Upper lobe of left lung (tissue), 6 donors: ENCODE measurements at places on chromosomes 6 and 20. TPM values are rescaled to one million over a fixed set of nuclear protein-coding genes. Genes with fewer than 3 reads are reported as not detected.
A peak's percentile ranks its signal among the peaks of the same experiment; 100 is the strongest.

The MROH8 gene
- total RNA-seq: 4.2 TPM

The EPPIN gene
- not detected for total RNA-seq

The ELOVL2 gene
- total RNA-seq: 0.31 TPM

The GSTA2 gene
- total RNA-seq: not detected

The CYP24A1 gene
- total RNA-seq: 31.0 TPM

The CCR6 gene
- total RNA-seq: 0.34 TPM

The BPIFB1 gene
- 171 TPM for total RNA-seq

- no peak overlapping the region for H3K4me3 ChIP-seq
- H3K36me3 ChIP-seq: no peaks in the 10 kb centered on the region
These were observed 145.1 kb upstream of the NRSN1 start for GRCh38 chr6:23980965-23981364.

DNA sequence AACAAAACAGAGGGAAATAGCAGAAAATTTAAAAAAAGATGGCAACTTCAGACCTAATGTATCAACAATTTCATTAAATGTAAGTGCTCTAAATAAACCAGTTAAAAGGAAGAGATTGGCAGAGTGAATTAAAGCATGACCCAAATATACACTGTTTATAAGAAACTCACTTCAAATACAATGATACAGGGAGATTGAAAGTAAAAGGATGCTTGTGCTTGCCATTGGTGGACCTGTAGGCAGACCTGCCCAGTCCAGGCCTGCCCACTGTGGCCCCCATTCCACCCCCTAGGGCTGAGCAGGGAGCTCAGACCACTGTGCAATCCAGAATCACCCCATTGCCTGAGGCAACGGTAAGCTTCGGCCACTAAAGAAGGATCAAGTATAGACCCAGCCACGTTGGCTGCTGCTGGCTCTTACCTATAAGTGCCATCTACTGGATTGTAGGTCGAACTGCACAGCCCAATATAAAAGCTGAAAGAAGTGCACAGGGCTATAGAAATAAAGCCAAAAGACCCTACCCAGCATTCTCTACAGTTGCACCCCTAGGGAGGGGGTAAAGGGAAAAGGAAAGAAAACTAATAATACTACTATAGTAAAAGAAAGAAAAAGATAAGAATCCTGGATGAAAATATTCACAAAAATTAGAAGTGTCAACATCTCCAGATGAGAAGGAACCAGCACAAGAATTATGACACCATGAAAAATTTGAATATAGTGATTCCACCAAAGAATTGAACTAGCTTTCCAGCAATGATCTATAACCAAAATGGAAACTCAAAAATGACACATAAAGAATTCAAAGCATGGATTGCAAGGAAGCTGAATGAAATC is 36.1 kb downstream of the PSMB1 start:
- H3K27ac ChIP-seq: no peak overlapping the region
- peak; percentile 36 for DNase-seq
- no peaks in the 10 kb centered on the region for H3K36me3 ChIP-seq
- H3K27me3 ChIP-seq: no peaks in the 10 kb centered on the region
- H3K4me3 ChIP-seq: no peak overlapping the region
- no peaks in the 10 kb centered on the region for H3K4me1 ChIP-seq

GRCh38 chr6:137878486-137879285 is 11.6 kb downstream of the TNFAIP3 start:
- peaks cover 19% of the 10 kb centered on the region for H3K4me1 ChIP-seq
- peak overlapping the region; percentile 74 for H3K27ac ChIP-seq
- peaks cover 93% of the 10 kb centered on the region for H3K36me3 ChIP-seq
- DNase-seq: peak; percentile 55
- H3K4me3 ChIP-seq: no peak overlapping the region
- H3K27me3 ChIP-seq: no peaks in the 10 kb centered on the region

- H3K27me3 ChIP-seq: no peaks in the 10 kb centered on the region
- no peak for DNase-seq
These were observed 6.2 kb upstream of the CITED2 start for GRCh38 chr6:139380611-139381010.

DNA sequence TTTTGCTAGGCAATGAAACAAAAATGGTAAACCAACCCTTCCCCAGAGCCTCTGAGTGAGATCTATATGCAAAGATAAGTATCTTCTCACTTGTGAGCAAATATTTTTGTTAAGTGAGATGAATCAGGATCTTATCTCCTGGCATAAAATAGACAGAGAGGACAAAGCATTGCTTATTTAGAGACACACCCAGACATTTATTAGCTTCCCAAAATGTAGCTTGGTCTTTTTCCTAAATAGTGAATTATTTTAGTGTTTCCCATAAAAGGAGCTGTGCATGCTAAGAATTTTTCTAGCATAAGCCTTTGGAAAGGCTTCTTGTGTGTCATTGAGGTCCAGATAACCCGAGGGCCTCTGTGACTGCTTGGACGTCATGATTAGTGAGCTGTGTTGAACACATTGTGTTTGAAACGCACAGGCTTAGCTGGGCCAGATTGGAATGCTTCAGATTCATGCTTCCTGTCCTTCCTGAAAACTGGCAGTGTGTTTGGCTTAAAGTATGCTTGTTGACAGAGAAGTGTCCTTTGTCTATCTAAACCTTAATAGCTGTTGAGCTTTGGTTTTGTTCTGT is 16.5 kb downstream of the MTHFD1L start:
- peak overlapping the region; percentile 69 for H3K27ac ChIP-seq
- H3K36me3 ChIP-seq: no peaks in the 10 kb centered on the region
- no peak for DNase-seq
- no peaks in the 10 kb centered on the region for H3K27me3 ChIP-seq

DNA sequence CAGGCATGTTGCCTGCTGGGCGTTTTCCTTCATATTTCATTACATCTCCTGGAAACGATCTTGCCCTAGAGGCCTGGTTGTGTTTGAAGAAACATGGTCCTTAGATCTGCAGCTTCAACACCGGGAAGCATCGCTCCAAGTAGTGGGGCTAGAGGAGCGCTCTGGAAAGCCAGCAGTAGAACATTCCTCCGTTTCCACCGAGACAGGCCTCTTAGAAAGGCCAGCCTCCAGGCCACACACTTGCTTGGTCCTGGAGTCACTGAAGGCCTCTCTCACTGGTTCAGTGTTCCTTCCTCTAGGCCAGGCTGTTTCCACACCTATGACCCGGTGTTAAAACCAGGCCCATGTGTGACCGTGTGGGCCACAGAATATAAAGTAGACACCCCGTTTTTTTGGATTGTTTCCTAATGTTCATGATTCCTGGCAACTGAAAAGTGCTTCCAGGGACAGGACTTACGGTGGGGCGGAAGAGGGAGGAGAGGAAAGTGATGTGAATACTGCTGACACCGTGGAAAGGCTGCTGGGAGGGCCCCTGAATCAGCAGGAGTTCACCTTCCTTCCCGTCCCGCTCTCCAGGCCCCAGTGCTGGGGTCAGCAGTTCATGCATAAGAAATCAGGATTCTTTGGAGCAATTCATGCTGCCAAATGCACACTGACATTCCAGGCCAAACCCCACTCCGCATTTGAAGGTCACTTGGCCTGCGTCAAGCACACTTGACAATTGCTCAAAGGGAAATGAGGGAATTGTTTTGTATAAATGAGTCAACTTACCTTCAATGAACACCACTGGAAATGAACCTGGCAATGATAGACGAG is 83.8 kb downstream of the IYD start:
- H3K27ac ChIP-seq: no peak overlapping the region
- H3K36me3 ChIP-seq: no peaks in the 10 kb centered on the region
- DNase-seq: peak; percentile 65
- H3K27me3 ChIP-seq: no peaks in the 10 kb centered on the region
- H3K4me3 ChIP-seq: no peak overlapping the region
- no peaks in the 10 kb centered on the region for H3K4me1 ChIP-seq

DNA sequence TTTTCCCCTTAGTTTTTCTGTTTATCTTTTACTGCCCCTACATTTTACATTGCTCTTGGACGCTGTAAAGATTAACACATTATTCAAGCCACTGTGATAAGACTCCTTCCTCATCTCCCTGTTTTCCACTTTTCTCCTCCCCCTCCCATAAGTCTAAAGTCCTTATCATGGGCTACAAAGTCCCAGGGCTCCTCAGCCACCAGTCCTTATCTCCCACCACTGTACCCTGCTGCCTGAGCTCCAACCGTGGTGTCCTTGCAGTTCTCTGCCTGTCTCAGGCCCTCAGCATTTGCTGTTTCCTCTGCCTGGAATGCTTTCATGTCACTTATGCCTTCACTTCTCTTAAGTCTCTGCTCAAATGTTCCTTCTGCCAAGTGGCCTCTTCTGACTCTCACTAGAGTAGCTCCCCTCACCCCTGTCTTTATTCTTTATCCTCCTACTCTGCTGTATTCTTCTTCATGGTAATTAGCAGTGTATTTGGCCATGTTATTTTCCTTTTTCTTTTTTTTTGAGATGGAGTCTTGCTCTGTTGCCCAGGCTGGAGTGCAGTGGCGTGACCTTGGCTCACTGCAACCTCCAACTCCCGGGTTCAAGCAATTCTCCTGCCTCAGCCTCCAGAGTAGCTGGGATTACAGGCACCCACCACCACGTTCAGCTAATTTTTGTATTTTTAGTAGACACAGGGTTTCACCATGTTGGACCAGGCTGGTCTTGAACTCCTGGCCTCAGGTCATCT is 10.8 kb upstream of the LATS1 start:
- H3K27ac ChIP-seq: peak overlapping the region; percentile 57
- H3K4me1 ChIP-seq: peaks cover 4% of the 10 kb centered on the region
- no peak overlapping the region for H3K4me3 ChIP-seq
- DNase-seq: no peak
- H3K27me3 ChIP-seq: no peaks in the 10 kb centered on the region

- H3K36me3 ChIP-seq: no peaks in the 10 kb centered on the region
- no peak for DNase-seq
- H3K27ac ChIP-seq: no peak overlapping the region
These were observed 12.8 kb upstream of the AKAP7 start for GRCh38 chr6:131122516-131122915.

- no peak overlapping the region for H3K27ac ChIP-seq
- no peaks in the 10 kb centered on the region for H3K27me3 ChIP-seq
- H3K4me1 ChIP-seq: no peaks in the 10 kb centered on the region
- peaks cover 50% of the 10 kb centered on the region for H3K36me3 ChIP-seq
- DNase-seq: peak; percentile 69
- H3K4me3 ChIP-seq: no peak overlapping the region
These were observed 10.2 kb downstream of the ADRM1 start for GRCh38 chr20:62313021-62313420.

GRCh38 chr20:23350904-23351838 is 580 bp downstream of the NXT1 start:
- no peak for DNase-seq
- H3K27ac ChIP-seq: peak overlapping the region; percentile 98
- peaks cover 3% of the 10 kb centered on the region for H3K36me3 ChIP-seq
- H3K4me1 ChIP-seq: peaks cover 20% of the 10 kb centered on the region

- H3K4me3 ChIP-seq: no peak overlapping the region
- H3K4me1 ChIP-seq: peaks cover 20% of the 10 kb centered on the region
- no peak overlapping the region for H3K27ac ChIP-seq
- DNase-seq: no peak
These were observed 11.4 kb downstream of the SYNJ2 start for GRCh38 chr6:157993076-157993475.
